T follicular helper cell (primary cell): ENCODE measurements at places on chromosomes 2 and 18.

GRCh38 chr18:25998461-25998860 lies 92.0 kb downstream of the SS18 start:
- no peak for DNase-seq

- no peak for DNase-seq
Measured at GRCh38 chr18:59996370-59996966, 96.7 kb downstream of the PMAIP1 start.

- DNase-seq = no peak
Measured at GRCh38 chr2:142069251-142069888, 61.4 kb downstream of the LRP1B start.

- no peak for DNase-seq
Measured at GRCh38 chr2:218615868-218616315, 8.2 kb downstream of the PLCD4 start.

DNA sequence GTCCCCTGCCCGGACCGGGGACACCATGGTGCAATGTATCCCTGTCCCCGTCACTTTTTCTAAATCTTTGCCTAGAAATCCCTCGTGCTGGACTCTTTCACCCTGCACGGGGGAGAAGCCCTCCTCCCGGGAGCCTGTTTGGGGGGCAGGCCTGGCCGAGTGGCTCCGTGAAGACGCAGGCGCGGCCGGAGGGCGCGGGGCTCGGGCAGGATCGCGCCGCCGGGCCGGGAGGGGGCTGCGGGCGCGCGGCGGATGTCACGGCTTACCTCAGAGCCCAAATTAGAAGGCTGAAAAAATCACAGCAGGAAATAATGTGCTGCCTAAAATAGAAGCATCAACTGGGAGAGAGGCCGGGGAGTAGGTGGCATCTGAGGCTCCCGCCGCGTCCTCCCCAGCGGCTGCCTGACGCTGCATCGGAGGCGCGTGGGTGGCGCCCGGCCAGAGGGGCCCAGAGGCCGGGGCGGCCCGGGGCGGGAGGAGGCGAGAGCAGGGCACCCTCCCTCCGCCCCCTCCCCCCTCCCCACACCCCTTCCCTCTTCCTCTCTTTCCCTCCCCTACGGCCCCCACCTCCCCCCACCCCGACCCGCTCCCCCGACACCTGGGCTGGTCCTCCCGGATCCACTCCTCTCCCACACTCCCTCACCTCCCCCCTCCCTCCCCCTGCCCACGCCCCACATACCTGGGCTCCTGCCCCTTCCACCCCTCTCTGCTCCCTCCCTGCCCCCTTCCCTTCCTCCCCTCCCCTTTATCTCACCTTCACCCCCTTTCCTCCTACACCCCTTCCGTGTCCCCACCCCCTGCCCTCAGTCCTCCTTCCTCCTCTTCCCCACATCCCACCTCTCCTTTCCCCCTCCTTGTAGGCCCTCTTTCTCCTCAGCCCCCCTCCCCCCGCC lies 51.9 kb downstream of the SLC4A1AP start:
- no peak for DNase-seq

DNA sequence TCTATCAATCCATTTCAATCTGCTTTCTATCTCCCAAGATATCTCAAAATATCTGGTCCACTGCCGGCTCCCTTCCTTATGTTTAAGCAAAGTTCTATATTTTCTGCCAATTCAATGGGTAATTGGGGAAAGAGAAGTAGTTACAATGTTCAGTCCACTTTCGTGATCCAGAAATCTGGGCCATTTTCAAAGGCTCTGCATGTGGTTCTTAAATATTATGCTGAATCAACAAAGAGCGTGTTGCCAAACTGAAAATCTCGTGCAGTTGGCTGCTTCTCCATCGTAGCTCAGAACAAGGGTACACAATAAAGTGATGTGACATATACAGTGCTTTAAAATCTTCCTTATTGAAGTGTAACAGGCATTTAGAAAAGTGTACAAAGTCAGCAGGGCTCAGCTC lies 863.1 kb downstream of the RNF144A start:
- DNase-seq = no peak

DNA sequence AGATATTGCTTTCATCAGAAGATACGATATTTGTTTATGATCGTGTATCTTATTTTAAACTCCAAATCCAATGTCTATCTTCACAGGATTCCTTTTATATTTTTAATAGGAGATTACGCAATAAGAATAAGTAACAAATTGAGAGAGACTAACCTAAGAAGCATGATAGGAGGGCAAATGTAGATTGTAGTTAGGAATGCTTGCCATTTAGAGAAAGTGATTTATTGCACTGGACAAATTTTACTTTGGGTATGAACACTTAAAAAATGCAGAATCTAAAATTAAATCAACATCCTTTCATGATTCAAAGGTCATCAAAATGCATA lies 563.4 kb upstream of the POU3F3 start:
- no peak for DNase-seq

- no peak for DNase-seq
Measured at GRCh38 chr2:207601774-207602173, 23.4 kb downstream of the METTL21A start.

GRCh38 chr2:182694189-182694588 lies 21.9 kb upstream of the DNAJC10 start:
- no peak for DNase-seq

DNA sequence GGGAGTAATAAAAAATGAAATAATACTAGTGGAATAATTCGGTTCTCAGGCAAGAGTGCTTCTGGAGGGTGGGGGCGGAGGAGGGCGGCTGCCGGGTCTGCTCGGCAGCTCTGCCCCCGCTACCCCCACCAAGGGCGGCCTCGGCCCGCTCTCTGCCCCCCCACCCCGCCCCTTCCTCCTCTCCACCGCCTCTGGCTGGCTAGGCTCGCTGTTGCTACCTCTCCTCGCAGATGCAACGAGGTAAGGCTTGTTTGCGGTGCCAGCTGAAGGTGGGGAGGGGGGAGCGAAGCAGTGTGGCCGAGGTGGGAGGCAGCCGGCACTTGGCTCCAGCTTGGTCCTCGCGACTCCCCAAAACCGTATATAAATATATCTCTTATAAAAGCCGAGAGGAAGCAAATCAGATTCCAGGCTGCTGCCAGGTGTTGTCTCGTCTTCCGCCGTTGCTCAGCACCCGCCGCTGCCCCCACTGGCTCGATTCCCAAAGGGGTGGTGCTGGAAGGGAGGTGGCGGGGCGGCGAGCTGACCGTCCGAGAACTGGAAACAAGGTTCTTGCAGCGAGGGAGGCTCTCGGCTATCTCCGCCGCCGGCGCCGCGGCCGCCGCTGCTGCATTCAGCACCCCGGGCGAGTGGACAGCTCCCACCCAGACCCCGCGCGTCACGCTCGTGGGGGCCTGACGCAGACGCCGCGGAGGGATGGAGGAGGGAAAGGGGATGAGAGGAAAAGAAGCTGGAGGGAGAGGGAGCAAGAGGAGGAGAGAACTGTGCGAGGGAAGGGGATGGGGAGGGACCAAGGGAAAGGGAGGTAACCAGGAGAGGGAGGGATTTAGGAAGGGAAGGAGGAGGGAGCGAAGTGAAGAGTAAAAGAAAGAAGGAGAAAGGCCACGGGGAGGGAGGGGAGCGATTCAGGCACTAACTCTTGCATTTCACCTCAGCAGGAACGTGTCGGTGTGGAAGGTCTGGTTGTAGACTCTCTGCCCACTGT lies at the start of gene MARCHF4:
Gene MARCHF4 (minus strand): TSS at position 763 of the 982 bp plus-strand sequence. CDS start 2,223 bp downstream, outside the sequence.
- DNase-seq = peak; percentile 44

GRCh38 chr2:25885933-25886332 lies 7.6 kb upstream of the ASXL2 start:
- no peak for DNase-seq

DNA sequence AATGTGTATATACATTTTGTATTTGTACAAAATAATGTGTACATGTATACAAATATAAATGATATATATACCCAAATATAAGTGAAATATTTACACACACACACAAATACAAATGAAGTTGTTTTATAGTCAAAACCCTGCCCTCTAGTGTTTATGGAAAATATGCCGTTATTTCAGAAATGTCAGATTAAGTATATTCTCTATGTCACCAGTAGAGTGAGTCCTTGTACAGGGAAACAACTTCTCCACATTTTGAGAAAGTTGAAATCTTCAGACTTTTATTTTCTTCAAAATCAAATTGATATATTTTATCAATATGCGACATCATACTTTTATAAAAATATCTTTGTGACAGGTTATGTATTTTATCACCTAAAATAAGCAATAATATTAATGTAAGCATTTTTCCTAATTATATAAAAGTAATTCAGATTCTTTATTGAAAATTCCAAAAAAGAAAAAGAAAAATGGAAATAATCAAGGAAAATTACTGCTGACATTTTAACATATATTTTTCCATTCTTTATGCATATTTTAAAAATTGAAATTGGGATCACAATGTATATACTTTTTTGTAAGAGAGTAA lies 22.4 kb downstream of the ARL6IP6 start:
- no peak for DNase-seq

GRCh38 chr2:107808959-107809358 lies 17.7 kb upstream of the RGPD4 start:
- no peak for DNase-seq

- DNase-seq = no peak
Measured at GRCh38 chr2:152542337-152542994, 174.8 kb downstream of the PRPF40A start.

DNA sequence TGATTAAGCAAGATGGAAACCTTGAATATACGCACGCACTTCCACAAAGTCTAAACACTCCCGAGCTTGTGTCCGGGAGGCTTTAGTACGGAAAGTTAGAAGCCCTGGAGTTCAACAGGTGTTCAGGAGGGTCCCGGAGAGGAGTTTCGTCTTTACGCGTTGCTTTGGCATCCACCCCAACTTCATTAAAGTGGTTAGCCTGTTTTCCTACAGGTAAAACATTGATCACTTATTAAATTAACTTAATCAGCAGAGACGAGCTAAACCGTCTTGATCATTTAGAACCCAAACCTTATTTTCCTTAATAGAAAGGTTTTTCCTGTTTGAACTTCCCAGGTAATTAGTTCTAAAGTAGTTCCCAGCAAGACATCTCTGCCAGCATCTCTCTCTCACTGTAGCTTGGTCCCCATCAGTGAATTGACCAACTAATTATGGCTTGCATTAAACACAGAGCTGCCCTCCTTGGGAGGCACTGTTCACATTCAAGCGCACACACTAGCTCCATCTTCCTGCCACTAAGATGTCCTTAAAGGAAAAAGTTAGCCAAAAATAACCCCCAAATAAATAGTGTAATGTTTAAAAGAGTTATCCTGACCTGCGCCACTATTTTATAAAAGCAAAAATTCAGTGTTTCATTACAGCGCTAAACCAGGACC lies 1.4 kb downstream of the NPAS2 start:
- DNase-seq = no peak

DNA sequence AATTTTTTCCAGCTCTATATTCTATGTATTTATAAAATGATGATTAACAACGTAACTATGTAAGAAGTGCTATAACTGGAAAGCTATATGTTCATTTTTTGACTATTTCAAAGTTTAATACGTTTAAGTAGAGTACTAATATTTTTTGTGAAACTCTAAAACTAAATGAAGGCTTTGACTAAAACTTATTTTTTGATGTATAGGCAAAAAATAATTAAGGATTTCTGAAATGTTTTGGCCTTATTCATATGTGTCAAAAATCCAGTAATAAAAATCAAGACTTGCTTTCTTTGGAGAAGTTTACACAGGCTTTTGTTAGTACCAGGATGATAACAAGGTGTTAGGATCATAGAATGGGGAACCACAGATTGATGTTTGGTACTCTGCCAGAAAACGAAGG lies 58.2 kb upstream of the ZEB2 start:
- no peak for DNase-seq

GRCh38 chr2:220779931-220780330 lies 792.2 kb downstream of the EPHA4 start:
- no peak for DNase-seq

DNA sequence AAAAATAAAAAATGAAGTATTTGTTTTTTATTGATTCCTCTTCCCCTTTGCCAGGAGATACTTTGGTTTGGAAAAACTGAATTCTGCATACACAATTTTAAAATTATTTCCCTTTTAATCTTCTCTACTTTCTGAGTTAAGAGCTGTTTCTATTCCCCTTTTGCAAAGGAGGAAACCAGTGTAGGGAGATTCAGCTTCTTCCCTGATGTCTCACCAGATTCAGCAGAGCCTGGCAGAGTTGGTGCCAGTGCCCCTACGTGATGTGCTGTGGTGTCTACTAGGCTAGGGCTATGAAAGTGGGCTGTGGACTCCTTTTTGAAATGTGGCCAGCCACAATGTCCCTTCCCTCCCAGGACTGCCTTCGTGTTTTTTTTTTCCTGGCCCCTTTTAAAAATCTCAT lies 2.4 kb downstream of the RPE start:
- DNase-seq = no peak

DNA sequence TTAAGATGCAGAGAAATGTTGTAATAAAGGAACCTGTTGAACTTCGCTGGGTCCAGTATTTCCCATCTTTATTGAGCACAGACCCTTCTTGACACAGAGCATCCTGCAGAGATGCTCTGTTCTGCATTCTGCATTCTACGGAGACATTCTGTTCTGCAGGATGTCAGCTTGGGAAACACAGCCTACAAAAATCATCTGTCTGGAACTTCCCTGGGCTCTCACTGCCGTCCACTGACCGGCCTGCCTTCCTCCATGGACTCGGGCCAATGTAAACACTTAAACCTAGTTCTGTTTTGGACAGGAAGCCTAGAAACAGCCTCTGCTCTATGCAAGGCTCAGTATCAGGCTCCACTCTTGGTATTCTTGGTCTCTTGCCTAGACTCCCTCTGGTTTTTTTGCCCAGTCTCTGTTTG lies 90.0 kb upstream of the PPP1CB start:
- no peak for DNase-seq

GRCh38 chr2:237661270-237661669 lies 33.9 kb downstream of the LRRFIP1 start:
- no peak for DNase-seq

DNA sequence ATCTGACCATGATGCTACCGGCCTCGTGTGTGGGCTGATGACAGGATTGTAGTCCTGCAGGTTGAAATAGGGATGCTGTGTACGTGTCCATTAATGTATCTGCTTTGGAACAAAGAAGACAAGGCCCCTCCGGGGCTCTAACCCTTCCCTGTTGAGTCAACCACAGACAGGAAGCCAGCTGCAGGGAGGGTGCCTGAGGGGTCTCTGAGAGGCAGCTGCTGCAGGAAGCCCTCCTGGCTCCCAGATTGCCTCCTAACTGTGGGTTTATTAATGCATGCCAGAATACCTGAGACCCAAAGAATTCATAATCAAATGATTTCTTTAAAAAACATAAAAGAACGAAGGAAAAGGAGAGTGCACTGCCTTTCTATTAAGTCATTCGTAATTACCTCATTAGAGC lies 140.4 kb downstream of the CELF4 start:
- DNase-seq = no peak

- DNase-seq = no peak
Measured at GRCh38 chr2:115825912-115826311, 1383.5 kb downstream of the DPP10 start.

- DNase-seq = no peak
Measured at GRCh38 chr2:173058673-173059072, 17.0 kb upstream of the MAP3K20 start.

- DNase-seq = peak; percentile 38
Measured at GRCh38 chr2:176096986-176097819, 2.4 kb upstream of the HOXD12 start.

- DNase-seq = no peak
Measured at GRCh38 chr2:128323555-128323931, 4.9 kb upstream of the HS6ST1 start.
